Stimulated activated CD4-positive, alpha-beta T cell treated with anti-CD3 and anti-CD28 coated beads, Interleukin-15, amount 100 ng/mL, for 48 hours (primary cell): ENCODE measurements at places on chromosomes 6 and 20.
A peak's percentile ranks its signal among the peaks of the same experiment; 100 is the strongest.

- DNase-seq = no peak
These were observed 485 bp upstream of the RTF2 start for GRCh38 chr20:56467968-56468315.

DNA sequence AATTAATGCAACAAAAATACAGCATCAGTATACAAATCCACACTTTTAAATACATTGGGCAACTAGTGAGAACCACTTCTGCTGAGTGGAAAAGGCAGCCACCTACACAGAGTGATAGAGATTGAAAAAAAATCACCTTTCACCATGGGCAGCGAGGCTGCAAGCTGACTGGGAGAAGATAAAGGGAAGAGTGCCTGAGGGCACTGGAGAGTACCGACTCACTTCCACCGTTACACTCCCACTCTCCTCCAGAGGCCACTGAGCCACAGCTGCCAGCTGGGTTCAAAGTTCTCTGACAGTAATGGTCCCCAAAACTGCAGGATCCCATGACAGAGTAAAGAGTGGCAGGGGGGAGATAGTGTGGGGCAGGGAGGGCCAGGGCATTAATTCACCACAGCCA is 24.1 kb downstream of the PXT1 start:
- DNase-seq = no peak

GRCh38 chr6:144753023-144753705 is 468.0 kb downstream of the UTRN start:
- DNase-seq = no peak

DNA sequence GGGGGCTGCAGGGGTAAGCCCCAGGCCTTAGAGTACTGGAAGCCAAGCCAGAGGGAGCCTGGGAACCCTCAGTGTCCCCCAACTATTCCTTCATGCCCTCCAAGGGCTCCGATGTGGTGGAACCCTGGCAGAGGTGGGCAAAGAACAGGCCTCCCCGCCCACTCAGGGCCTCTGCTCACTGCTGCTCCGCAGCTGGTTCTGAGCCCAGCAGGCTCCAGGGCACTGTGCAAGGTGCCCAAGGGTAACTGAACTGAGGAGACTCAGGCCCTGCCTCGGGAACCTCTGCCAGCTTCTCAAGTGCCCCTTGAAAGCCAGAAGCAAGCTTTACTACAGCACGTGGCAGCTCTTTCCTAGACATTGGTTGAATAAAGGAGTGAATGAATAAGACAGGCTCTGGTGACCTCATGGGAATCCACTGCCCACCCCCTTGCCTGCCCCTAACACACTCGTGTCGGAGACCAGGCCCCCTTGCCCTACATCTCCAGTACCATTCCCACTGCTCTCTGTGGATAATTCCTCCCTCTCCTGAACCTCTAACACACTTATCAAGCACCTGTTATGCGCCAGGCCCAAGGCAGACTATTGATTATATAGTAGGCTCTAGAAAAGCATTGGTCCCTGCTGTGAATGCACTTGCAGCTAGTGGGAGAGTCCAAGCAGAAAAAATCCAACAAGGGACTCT is 55.0 kb downstream of the TOX2 start:
- DNase-seq = no peak

DNA sequence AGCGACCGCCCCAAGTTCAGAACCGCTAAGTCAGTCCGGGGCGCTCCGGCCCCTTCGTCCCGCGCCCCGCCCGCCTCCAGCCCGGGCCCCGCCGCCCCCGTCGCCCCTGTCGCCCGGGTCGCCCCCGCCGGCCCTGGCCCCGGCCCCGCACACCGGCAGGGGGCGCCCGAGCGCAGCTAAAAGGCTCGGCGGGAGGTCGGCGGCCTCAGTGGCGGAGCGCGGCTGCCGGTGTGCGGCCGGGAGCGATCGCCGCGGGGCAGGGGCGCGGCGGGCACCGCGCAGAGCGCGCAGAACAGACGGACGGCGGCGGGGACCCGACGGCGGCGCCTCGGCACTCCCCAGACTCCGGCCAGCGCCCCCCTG is at the start of gene FNDC1:
Gene FNDC1, plus strand, starts transcription at position 208 of the 363 bp plus-strand sequence. CDS start 197 bp downstream, outside the sequence.
- DNase-seq = peak; percentile 50

DNA sequence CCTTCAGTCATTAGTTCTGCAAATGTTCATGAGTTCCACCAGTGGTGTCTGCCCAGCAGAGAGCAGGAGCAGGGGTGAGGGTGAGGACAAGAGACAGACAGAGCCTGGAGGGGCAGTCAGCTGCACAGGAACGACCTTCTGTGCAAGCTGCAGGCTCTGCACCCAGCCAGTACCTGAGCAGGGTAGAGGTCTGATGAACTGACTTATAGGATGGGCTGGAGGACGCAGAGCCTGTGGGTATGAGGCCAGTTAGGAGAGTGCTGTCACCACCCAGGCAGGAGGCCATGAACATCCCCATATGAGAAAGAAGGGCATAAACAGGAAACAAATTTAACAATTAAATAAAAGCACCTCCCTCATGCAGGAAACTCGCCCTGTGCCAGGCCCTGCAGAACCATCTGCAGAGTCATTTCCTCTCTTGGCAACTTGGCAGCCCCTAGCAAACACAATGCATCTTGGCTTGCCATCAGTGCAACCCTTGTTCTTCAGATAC is 17.9 kb downstream of the C6orf15 start:
- no peak for DNase-seq

- DNase-seq = no peak
These were observed 9.1 kb upstream of the ANKRD60 start for GRCh38 chr20:58237318-58238132.

- DNase-seq = no peak
These were observed 680.7 kb upstream of the SLC35B3 start for GRCh38 chr6:9116026-9116425.

DNA sequence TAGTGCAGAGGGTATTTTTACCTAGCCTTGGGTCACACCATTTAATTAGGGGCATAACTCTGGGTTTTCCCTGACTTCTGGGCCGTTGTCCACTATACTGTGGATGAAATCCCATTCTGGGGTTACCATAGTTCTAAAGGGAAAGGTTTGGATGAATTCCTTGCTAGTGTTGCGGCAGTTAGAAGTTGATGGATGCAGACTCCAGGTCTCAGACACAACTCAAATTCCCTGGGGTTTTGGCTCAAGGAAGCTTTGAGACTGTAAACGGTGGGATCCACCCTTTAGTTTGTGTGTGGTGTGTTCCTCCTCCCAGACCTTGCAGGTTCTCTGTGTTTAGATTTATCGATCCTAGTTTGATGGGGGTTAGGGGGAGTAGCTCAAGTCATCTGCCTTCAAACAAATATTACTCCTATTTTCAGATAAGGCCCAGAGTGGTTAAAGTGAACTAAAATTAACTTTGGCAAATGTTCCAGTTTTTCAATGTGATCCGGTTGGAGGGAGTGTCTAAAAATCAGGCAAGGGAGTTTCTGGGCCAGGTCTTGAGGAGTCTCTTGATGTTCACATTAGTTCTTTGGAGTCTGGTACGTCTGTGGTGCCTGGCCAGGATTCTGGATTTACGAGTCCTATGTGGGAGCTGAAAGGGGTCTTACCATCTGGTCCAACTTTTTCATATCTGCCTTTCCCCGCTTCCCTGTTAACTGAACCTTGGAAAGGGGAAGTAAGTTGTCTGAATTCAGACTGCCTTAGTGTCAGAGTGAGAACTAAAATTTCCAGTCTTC is 1.5 kb downstream of the RALY start:
- DNase-seq = no peak

DNA sequence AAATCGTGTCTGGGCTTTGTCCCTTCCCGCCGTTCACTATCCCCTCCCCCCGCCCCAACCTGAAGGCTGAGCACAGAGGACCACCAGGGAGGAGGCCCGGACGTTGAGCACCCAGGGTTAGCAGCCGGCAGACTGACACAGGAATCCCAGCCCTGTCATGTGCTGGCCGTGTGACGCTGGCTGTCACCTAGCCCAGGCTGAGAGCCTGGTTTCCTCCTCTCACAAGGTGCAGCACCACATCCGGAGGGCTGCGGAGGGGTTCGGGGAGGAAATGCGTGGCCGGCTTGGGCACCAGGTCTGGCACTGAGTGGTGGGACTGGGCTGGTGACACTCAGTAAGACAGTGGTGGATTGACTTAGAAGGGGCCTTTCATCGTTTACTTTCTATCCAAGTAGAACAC is 4.6 kb upstream of the LSM14B start:
- DNase-seq = no peak

GRCh38 chr20:37346535-37347346 is 801 bp downstream of the SRC start:
- DNase-seq = no peak

DNA sequence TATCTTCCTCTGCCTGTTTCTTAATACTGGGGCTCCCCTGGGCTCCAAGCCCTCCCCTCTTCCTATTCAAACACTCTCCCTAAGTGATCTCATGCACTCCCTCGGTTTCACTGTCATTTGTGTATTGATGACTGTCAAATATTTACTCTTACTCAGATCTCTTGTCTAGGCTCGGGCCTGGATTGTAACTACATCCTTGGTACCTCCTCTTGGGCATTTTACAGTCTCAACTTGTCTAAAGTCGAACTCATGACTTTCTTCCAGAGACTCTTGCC is 189.4 kb upstream of the PRDM1 start:
- no peak for DNase-seq

DNA sequence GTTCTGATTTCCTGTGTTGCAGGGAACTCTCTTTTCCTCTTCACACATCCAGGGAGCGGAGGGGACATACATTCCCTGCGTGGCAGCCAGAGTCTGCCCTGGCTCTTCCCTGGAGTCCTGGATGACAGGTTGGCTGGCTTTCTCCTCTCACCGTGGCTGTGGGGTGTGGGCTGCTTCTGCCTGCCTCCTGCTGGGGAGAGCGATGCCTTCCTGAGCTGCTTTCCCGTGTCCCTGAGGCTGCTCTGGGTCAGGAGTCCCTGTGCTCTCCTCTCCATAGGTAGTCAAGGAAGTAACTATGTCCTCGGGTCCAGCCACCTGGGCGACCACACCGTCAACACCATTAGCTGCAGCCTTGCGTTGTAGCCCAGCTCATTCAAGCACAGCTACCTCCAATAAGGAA is 451.7 kb downstream of the QKI start:
- no peak for DNase-seq

DNA sequence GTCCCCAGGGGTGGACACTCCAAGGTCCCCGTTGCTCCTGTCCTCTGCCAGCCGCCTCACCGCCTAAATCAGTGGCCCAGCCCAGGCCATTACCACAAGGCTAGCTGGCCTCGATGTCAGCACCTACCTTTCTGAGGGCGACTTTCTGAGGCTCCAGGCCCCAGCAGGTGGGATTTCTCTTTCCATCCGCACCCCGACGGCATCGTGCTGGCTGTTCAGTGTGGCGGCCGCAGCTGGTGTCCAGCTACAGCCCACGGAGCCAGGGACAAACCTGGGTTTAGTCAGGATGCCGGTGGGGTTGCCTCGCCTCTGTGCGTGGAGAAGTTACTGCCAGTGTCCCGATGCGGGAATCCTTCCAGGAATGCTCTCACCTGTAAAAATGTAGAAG is 60.8 kb downstream of the ERMARD start:
- no peak for DNase-seq

DNA sequence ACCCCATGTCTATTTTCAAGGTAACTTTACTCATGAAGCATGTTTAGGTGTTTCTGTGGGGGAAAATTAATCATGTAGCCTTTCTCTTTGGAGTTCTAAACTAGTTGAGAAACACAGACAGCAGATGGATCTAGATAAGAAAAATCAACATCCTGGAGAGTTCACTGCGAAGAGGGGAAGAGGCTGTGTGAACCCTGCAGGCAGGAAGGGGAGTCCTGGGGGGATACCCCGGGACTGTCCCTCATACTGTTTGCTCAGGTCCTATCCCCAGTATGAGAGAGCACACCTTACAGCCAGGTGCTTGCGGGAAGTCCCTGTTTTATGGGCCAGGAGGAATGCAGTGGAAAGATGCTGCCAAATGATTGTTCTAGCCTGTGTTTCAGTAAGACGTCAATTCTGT is 32.7 kb downstream of the CHMP4B start:
- DNase-seq = no peak

- DNase-seq = peak; percentile 14
These were observed 50.7 kb downstream of the MRPL14 start for GRCh38 chr6:44076356-44077213.

DNA sequence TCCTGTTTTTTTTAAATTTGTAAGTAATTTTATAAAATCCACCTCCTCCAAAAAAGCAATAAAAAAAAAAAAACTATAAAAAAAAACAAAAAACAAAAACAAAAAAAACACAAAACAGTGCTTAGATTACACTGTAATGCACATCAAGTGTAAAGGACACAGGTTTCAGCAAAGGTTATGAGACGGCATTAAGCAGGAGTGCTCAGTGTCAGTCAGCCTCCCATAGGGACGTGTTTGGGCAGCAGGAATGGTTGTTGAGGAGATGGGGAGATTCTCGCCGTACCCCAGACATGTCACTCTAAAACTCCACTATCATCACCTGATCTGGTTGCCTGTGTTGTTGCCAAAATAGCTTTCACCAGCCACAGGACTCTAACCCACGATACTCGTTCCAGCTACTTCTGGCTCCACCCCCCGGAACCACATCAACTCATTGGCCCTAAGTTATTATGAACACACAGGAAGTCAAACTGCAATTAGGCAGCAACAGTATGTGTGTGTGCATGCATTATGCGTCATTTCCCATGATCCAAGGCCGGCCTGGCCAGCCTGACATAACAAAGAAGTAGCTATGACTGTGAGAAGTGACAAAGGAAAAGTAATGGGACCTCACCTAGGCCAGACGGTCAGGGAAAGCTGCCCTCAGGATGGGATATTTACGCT is 28.7 kb downstream of the ECT2L start:
- no peak for DNase-seq

DNA sequence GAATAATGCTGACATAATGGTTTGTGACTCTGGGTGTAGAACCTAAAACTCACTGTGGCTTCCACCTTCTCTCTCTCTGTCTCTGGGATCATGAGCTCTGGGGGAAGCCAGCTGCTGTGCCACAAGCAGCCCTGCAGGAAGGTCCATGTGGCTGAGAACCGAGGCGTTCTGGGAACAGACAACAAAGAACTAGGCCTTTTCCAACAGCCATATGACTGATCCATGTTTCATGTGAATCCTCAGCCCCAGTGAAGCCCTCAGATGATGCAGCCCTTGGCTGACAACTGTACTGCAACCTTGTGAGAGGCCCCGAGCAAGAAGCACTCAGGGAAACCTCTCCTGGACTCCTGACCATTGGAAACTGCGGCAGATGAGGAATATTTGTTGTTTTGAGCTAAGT is 56.6 kb downstream of the HLA-G start:
- no peak for DNase-seq

- DNase-seq = no peak
These were observed 34.2 kb downstream of the MYLIP start for GRCh38 chr6:16163066-16163465.

- no peak for DNase-seq
These were observed 62.1 kb upstream of the RIPOR2 start for GRCh38 chr6:24997905-24998304.

DNA sequence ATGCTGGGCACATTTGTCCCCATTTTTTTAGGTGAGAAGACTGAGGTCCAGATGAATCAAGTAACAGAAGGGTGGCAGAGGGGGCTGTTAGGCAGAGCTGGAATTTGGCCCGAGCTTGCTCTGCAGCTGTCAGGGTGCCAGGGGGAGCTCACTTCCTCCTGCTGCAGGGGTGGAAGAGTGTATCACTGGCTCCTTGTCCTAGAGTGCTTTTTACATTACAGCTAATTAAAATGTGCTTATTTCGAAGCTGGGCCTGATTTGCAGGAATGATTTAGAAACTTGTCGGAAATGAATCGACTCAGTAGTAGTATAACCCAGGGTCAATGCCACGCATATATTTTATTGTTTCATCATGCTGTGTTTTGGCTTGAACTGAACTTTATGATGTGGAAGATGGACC is 11.1 kb downstream of the TOX2 start:
- DNase-seq = no peak

- peak; percentile 24 for DNase-seq
These were observed 45.9 kb upstream of the RALY start for GRCh38 chr20:33947709-33948295.
